ENCODE measurements at places on chromosomes 11 and 22.

GRCh38 chr11:131889760-131890581 lies 519.6 kb downstream of the NTM start:
- DNase-seq, result no peak

- no peak for DNase-seq
These were observed 28.8 kb downstream of the IGLL5 start for GRCh38 chr22:22916215-22916951.

DNA sequence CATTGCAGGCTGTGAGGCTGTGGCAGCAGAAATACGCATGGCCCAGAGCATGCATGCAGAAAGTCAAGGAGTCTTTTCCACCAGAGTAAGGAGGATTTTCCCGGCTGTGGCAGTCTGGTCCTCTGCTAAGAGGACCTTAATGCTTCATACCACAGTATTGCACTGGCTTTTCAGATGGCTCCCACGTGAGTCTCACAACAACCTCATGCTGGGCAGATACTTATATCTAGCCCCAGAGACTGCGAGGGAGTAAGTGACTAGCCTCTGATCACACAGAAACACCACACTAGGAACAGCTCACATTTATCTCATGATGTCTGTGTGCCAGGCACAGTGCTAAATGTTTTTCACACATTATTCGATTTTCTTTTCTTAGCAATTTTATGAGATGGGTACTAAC lies 8.0 kb downstream of the CRY2 start:
- no peak for DNase-seq

GRCh38 chr11:69892237-69892985 lies 73.2 kb upstream of the FGF3 start:
- no peak for DNase-seq

DNA sequence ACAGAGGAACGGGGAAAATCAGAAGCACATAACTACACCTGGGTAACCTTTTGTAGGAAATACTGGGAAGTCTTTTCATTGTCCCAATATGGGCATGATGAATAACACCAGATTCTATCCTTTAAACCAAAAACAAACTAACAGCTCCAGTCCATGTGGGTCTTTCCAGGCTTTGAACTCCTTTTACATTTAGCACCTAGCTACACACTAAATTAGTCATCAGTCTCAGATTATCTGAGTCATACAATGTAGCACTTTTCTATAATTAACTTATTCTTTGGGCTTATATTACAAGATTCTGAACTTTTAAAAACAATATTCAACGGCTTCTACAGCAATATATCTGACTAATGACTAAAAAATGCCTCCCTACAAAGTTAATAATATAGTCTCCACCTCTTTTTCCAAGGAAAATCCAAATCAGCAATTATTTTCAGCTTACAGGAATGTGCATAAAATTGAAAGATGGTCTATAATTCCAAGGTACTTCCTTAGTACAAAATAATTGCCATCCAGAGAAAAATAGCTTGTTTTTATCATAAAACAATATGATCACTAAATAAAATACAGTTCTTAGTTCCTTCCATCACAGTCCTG lies 26.3 kb downstream of the STK33 start:
- DNase-seq, result no peak

GRCh38 chr22:46010951-46011626 lies 34.1 kb upstream of the WNT7B start:
- DNase-seq, result no peak

DNA sequence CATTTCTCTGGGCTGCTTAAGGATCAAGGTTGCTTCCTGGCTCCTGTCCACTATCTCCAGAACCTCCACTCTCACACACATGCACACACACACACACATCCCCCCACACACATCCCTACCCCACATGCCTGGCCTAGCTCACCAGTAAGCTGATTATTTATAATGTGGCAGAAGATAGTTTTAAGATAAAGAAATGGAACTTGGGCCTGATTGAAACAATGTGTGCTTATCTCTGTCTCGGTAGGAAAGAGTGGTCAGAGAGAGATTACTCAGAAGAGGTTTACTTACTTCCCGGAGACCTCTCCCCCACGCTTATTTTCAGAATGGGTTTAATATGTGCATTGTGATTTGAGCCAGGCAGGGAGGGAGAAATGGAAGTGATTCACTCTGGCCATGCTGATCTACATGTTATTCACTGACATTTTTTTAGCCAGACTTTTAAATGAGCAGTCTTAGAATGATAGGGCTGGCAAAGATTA lies 422.4 kb downstream of the TENM4 start:
- no peak for DNase-seq

DNA sequence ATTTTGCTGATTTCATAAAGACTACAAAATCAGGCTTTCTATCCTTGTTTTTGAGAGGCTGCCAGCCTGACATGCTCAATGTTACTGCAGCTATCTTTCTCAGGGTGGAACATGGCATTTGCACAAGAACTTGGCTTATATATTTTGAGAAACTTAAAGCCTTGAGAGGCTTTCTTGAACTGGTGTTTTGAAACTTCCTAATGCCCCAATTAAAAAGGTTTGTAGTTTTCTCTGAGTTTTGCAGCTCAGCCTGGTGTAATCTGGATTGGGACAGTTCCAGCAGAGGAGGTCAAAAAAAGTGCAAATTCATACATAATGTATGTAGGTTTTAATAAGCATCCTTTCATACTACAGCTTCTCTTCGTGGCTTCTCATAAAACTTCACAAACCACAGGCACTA lies 223.4 kb downstream of the FAM76B start:
- DNase-seq, result no peak
